Umbilical cord (tissue), 2 donors: ENCODE measurements at places on chromosomes 4 and X.

DNA sequence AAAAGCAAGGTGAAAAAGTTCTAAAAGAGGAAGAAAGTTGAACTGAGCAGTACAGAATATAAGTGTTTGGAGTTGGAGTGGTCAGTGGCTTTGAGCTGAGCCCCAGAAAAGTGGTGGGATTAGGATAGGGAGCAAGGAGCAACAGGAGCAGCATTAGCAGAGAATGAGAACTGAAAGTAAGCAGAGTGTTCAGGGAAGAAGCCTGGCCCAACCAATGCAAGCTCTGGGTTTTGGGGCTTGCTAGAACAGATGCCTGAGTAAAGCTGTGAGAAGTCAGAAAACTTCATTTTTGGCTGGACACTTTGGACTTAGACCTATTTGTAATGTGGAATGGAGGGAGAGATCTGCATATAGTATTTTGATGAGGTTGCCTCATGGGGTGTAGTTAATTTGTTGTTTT is 17.8 kb downstream of the JADE1 start:
- peak; percentile 19 for DNase-seq

DNA sequence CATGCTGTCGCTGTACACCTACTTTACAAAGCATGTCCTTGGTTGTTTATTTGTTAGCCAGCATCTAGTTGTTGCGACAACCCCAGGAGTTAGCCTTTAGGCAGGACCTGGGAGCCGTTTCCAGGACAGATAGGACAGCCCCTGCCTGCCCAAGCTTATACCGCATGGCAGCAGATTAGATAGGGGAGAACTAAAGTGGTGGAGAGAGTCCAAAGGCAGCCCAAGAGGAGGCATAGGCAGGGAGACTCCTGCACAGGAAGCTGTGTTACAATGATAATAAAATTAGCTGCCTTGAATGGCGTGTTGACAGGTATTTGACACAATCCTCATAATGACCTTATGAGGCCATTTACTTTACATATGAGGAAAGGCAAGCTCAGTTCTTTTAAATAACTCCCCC is 13.0 kb downstream of the NSDHL start:
- no peak for DNase-seq

DNA sequence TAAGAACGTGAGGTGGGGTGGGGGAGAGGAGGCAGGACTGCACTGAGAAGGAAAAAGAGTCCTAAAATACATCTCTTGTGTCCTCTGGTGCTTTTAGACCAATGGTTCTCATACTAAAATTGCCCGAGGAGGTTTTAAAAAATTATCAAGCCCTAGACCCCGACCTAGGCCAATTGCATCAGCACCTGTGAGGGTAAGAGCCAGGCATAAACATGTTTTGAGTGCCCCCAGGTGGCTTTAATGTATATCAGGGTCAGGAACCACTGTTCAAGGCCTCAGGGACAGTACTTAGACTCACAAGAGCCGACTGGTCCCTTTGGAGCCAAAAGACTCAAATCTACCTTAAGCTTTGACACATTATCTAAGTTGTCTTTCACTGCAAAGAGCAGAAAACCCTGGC is 37.5 kb upstream of the TMEM150C start:
- DNase-seq, result no peak

DNA sequence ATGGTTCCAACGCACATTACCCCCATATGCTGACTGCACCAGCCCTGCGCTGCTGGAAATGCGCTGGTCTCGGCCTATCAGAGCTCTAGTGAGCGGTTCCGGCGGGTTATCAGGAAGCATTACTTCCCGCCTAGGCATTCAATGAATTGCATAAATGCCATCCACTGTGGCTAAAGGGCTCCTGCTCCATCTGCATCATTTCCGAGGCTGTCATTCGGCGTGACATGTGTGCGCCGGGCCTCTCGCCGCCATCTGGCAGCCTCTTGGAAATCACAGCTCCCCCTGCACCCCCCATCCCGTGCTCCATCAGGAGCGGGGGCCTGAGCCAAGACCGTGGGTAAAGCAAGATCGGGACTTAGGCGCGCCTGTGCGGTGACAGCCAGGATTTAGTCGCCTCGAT is 64.4 kb downstream of the SEPSECS start:
- DNase-seq, result no peak

- no peak for DNase-seq
Measured at GRCh38 chrX:14776901-14777300, 96.0 kb downstream of the FANCB start.

DNA sequence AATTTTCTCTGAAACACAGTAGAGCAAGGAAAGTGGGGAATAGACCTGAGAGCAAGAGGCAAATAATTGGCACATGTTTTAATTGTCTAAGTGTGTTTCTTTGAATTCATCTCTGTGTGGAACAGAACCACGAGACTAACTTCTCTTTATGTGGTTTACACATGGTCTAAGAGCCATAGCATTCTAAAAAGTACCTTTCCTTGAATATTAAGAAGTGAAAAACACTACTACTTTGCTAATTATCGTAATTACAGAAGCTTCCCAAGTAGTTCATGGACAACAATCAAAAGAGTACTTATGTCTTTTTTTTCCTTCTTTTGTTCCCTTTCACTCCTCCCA is 2.9 kb upstream of the CYBB start:
- no peak for DNase-seq

GRCh38 chr4:70836081-70836480 is 3.6 kb downstream of the GRSF1 start:
- DNase-seq, result no peak

- DNase-seq, result peak; percentile 88
Measured at GRCh38 chr4:168631241-168632162, 134.7 kb downstream of the PALLD start.

- no peak for DNase-seq
Measured at GRCh38 chrX:21373637-21374162, 518 bp upstream of the CNKSR2 start.

DNA sequence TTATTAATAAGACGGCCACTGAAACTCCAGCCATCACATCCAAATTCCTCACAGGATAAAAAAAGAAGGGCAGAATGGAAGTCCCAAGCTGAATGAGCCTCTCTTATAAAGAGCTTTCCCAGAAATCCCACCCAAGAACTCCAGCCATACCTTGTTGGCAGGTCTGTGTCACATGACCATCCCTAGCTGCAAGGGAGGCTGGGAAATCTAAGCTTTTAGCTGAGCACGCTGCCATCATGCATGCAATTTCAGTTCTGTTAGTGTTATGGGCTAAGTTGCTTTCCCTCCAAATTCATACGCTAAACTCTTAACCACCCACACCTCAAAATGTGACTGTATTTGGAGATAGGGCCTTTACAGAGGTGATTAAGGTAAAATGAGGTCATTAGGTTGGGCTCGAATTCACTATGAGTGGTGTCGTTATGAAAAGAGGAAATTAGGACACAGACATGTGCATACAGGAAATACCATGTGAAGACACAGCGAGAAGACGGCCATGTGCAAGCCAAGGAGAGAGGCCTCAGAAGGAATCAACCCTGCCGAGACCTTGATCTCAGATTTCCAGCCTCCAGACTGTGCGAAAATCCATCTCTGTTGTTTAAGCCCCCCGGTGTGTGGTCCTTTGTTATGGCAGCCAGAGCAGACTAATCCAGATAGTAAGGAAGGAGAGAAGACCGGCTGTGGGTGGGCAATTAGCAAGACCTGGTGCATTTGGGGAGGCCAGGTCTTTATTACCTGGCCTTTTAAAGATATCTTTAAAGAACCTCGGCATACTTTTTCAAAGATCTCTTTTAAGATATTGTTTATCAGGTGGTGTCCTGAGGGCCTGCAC is 317.6 kb downstream of the BCOR start:
- no peak for DNase-seq

DNA sequence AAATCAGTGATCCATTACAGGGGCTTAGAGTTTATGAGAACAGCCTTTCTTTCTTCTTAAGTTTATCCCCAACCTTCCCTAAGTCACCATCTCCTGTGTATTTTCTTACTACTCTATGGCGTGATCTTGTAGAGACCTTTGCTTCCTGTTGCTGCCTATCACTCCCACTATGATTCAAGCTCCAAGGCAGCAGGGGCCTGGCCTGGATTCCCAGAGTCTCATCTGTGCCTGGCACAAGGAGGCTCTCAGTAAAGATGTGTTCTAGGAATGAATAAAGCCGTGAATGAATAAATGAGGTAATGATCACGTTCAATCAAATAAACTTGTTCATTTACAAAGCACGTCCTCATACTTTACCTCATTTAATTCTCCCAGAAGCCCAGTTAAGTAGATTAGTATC is 45.4 kb downstream of the CC2D2A start:
- no peak for DNase-seq

DNA sequence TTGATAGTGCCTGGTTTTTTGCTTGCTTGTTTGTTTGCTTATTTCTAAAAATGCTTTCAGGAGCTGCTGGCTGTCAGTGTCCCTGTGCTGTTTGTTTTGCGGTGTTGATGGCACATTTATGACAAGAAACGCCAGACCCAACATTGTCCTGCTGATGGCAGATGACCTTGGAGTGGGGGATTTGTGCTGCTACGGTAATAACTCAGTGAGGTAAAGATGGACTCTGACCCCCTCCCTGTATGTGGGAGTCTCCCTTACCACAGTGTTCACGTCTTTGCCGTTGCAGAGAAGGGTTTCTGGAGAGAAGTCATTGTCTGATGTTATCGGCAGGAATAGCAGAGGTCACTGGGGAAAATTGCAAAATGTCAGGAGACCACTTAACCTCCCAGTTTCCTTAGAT is at the start of gene ARSH:
TSS of gene ARSH (plus strand) at position 52 of the 400 bp plus-strand sequence. CDS start at position 119, 67 bp downstream.
- no peak for DNase-seq

- DNase-seq, result no peak
Measured at GRCh38 chrX:9492901-9493300, 28.0 kb downstream of the TBL1X start.

DNA sequence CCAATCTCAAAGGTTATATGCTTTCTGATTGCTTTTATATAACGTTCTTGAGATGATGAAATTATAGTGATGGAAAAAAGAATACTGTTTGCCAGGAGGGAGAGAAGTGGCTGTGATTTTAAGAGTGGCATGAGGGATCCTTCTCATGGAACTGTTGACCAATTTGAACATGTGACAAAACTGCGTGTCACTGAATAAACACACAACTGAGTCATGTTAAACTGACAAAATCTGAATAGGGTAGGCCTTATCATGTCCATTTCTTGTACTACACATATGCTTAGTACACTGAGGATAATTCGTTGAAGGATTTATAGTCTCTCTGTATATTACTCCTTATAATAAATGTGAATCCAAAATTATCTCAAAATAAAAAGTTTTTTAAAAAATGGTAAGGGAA is 22.2 kb upstream of the HSPA4L start:
- no peak for DNase-seq

DNA sequence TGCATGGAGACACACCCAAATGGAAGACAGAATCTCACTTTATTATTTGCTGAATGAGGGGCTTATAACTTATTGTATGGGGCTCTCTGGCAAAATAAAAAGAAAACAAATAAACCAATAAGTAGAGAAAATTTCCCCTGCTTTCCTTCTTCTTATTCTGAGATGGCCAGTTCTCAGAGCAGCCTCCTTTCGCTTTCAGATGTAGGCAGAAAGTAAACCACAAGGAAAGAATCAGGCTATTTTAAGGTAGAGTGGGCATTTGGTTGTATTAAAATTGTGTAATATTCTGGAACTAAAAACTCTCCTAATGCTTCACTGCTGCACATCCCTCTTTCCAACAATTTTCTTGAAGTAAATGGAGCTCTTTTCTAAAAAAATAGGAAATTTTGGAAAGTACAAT is 241.8 kb downstream of the GALNTL6 start:
- no peak for DNase-seq

DNA sequence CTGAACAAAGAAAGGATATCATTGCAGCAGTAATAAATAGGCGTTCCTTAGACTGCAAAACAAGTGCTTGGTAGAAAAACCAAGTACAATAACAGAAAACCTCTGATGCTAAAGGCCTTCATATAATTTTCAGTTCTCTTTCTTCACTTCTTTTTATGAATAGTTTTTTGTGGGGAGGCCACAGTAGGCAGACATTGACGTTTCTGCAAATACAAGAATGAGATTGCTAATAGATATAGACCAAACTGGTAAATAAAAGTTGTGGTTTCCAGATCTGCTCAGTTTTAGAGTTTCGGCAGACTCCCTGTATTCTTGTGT is 57.0 kb upstream of the RAP1GDS1 start:
- no peak for DNase-seq

DNA sequence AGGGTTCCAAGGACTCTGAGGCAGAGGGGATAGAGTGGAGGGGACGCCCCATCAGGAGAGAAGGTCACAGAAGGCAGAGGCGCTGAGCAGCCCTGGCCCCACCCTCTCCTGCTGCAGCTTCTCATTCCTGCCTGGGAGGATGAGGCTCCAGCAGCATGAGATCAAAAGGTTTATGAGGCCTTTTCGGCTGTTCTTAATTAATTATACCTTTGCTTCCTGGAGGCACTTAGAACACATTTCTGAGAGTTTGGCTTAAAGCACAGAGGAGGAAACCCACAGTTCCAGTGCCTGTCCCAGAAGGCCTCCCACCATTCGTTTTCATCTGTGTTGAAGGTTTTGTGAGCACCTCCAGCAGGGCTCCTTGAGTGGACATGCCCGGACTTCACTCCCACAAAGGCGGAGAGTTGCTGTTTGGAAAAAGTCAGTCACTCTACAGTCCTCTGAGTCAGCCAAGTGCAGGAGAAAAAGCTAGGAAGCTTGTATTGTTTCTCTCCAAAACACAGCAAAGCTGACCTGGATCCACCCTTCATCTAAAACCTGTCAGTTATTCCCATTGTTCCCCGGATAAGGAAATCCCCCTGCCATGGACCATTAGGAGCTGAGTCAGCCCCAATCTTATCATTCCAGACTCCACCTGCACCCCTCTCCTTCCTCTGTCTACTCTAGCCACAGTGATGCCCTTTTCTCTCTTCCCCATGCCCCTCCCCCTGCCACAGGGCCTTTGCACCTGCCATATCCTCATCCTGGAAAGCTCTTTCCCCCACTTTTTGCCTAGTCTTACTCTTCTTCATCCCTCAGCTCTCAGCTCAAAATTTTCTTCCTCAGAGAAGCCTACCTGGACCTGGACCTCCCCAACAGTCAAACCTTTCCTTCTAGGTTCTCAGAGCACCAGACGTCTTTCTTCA is 276.8 kb downstream of the FBXW7 start:
- peak; percentile 57 for DNase-seq

DNA sequence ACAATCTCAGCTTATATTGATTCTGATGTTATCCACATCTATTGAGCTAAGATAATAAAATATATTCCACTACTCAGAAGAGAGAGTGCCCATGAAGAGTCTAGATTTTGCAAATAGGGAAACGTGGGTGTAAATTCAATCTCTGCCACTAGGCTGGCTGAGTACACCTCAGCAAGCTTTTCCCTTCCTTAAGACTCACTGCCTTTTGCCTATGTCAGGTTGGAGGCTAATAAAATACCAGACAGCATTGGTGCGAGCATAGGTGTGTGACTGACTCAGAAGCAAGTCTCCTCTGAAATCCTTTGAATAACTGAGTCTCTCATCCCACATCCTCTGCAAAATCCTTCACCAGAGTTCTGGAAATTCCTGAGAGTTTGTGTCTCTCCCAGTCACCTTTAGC is 405.4 kb upstream of the CPEB2 start:
- DNase-seq, result no peak

DNA sequence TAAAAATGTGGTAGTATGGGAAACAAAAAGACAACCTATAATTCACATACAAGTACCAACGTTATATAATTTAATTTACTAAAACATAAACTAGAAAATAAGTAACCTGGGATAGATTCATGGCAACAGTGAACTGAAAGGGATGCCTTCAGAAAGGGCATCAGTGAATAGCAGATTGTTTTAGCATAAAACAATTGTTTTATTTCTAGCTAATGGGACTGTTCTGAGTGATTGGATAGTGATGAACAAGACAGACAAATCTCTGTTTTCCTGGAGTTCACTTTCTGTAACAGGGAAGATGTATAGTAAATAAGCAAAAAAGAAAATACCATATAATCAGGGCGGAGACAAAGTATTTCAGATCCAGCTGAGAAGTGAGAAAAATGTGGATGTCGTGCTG is 379.1 kb upstream of the SPOCK3 start:
- DNase-seq, result no peak

GRCh38 chr4:38693569-38693968 is 29.6 kb downstream of the KLF3 start:
- DNase-seq, result no peak
